Activated T-helper 1 cell treated with anti-CD3 and anti-CD28 coated beads, Interleukin-2, amount 50 U/mL, for 16 hours (primary cell): ENCODE measurements at places on chromosomes 3 and 15.

DNA sequence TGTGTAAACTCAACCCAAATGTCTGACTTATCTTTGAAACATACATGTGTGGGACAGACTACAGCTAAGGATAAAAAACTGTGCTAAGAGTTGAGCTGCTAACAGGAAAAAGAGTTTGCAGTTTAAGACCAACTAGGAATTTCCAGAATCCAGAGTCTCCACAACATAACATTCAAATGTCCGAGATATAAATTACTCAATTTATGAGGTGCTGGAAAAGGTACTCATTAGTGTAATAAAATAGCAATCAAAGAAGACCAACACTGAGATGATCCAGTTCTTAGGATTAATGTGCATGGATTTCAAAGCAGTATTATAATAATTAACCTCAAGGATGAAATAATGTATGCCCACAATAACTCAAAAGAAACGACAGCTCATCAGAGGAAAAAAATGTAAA, 426.5 kb upstream of the KCNMB2 start:
- DNase-seq = no peak

GRCh38 chr3:150133293-150133692, 162.6 kb upstream of the PFN2 start:
- no peak for DNase-seq

- DNase-seq = no peak
Measured at GRCh38 chr3:15171096-15171495, 35.0 kb upstream of the CAPN7 start.

GRCh38 chr3:82229397-82229796, 468.0 kb upstream of the GBE1 start:
- DNase-seq = no peak

- no peak for DNase-seq
Measured at GRCh38 chr15:79219393-79220056, 63.0 kb upstream of the ANKRD34C start.

GRCh38 chr3:99772671-99773070, 45.0 kb upstream of the CMSS1 start:
- DNase-seq = no peak

GRCh38 chr3:73461547-73461946, 163.2 kb downstream of the PDZRN3 start:
- DNase-seq = no peak

DNA sequence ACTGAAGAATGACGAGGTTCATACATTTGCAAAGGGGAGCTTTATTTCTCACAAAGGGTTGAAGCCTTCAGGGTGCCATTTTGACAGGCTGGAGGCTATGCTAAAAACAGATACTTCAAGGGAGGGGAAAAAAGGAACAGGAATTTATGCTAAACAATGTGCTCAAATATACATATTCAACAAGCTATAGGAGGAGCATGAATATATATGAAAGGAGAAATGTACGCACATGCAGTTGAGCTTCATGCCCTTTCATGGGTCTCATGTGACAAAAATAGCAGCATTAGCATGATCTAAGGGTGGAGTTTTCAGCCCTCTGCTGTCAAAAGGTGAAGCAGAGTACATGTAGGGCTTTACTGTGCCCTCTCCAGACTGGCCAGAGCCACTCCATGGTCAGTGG, 44.3 kb upstream of the FSIP1 start:
- DNase-seq = no peak

- DNase-seq = no peak
Measured at GRCh38 chr3:71601811-71602210, 18.3 kb upstream of the FOXP1 start.

DNA sequence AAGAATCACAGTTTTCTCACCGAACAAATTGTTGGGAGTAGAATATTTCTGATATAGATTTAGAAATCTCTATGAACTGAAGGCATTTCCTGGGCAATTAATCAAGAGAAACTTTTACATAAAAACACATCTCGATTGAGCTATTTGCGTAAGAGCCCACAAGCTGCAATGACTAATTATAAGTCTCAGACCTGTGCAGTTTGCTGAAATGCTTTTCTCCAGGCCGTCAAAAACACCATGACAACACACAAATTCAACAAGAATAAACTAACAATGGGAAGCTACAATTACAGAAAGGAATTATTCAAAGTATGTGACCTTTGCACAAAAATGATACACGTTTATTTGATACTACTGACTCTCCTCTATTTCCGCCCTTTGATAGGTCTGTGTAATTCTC, 481.2 kb upstream of the WNT5A start:
- DNase-seq = no peak

DNA sequence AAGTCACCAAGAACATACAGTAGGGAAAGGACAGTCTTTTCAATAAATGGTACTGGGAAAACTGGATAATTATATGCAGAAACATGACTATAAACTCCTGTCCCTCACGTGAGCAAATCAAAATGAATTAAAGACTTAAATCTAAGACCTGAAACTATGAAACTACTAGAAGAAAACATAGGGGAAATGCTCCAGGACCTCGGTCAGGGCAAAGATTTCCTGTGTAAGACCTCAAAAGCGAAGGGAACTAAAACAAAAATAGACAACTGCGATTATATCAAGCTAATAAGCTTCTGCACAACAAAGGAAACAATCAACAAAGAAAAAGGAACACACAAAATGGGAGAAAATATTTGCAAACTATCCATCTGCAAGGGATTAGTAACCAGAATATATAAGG, 62.7 kb downstream of the CRYGS start:
- no peak for DNase-seq

- DNase-seq = no peak
Measured at GRCh38 chr3:156211583-156211982, 91.2 kb downstream of the KCNAB1 start.

DNA sequence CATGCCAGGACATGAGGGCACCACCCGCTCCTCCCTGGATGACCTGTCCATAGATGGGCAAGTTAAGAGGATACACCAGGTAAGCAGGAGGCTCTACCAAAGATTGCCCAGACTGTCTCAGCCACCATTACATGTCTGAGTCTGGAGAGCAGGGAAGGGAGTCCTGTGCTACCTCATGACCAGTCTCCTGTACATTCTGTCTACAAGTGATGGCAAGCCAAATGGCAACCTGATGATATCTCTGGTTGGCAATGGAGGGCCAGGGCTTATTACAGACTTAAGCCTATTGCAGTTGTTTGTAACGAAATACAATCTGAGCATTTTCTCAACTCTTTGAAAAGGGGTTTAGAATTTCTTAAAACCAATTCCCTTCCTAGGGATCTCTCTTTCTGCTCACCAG, 31.8 kb downstream of the ABHD6 start:
- DNase-seq = no peak
